ENCODE measurements at places on chromosomes 5 and 9.

GRCh38 chr5:104095527-104095926 is 532.9 kb upstream of the NUDT12 start:
- DNase-seq: no peak

DNA sequence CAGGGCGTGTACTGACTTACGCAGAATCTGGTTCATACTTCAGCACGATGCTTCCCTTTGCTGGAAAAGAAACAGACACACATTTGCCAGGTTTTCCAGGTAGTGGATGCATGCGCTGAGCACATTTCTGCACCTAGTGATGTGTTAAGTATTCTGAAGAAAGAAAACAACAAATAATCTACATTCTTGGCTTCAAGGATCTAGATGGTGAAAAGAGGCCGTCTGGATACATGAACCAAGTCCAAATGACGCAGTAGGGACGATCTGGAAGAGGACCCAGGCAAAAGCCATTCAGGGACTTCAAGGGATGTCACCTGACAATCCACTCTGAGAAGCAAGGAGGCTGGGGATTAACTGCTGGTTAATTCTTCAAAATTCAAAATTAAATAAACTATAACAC is 30.4 kb downstream of the NSUN2 start:
- DNase-seq: no peak

DNA sequence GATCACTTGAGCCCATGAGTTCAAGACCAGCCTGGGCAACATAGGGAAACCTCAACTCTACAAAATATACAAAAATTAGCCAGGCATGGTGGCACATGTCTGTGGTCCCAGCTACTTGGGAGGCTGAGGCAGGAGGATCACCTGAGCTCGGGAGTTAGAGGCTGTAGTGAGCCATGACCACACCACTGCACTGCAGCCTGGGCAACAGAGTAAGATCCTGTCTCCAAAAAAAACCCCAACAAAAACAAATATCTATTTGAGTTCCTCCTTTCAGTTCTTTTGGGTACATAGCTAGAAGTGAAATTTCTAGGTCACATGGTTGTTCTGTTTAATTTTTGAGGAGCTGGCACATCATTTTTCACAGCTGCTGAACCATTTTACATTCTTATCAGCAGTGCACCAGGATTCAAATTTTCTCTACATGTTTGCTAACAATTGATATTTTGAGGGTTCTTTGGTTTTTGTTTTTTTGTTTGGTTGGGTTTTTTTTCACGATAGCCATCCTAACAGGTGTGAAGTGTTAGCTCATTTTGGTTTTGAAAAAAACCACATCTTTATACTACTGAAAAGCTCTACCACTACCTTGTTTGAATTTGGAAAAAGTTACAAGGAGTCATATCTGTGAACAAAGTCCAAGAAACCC is 176.9 kb upstream of the SLC12A2 start:
- DNase-seq: no peak

DNA sequence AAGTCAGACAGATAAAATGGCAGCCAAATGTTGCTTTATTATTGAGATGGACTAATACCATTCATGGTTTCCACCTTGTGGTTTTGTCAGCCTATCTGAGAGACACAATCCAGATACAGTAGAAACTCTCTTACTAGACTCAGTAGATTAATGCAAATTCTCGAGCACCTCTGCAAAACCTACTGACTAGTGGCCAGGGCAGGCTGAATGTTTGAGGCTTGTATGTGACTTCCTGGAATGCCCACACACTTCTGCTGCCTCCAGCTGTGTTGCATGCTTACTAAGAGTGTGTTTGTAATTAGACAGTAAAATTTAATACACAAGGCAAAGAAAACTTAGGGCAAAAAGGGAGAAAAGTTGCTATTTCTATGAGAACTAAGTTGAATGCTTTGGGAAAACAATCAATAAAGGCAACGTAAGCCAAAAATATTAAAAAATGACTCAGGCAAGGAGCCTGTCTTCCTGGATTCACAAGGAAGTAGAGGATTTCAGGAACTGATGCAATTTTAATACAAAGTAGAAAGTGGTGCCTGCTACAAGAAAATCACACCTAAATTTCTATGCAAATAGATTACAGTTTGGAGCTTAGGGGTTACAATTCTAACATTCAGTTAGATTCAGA is 30.2 kb upstream of the CCNG1 start:
- no peak for DNase-seq

DNA sequence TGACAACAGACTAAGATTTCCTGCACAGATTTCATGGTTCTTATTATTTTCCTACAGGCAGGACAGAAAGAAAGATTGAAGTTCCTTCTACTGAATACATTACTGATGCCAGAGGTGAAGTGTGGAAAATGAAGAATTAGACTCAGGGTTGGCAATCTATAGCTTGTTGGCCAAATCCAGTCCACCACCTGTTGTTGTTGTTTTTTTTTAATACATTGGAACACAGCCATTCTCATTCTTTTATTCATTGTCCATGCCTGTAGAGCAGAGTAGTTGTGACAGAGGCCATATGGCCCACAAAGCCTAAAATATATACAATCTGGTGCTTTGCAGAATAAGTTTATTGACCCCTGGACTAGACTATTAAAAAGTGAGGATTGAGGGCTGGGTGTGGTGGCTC is 5.8 kb upstream of the PLPPR1 start:
- DNase-seq: no peak

DNA sequence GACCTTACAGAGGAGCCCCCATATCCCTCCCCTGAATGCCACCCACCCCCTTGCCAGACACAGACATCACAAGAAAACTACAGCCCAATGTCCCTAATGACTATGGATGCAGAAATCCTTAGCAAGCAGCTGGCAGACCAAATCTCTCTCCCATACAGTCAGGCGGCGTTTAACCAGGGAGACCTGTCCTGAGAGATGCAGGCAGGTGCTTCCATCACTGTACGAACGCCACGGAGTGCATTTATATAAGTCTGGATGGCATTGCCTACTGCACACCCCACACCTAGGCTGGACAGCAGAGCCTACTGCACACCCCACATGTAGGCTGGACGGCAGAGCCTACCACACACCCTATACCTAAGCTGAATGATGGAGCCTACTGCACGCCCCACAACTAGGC is 34.4 kb upstream of the SARDH start:
- no peak for DNase-seq

DNA sequence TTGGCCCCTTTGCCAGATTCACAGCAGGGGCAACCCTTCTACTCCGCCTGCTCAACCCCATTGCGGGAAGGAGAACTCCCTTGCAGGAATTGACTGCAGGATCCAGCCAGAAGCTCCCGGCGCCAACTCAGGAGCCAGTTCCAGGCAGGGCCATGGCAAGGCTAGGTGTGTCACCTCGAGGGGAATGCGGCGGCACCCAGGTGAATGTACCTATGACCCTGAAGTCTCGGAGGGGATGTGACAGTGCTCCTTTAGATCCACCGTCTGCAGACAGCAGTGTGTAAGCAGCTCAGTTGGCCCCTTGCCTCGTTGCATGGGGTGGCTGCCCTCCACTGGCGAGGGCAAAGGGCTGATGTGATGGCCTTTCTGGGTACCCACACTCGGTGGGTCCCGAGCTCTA is 606.6 kb downstream of the ELAVL2 start:
- no peak for DNase-seq

DNA sequence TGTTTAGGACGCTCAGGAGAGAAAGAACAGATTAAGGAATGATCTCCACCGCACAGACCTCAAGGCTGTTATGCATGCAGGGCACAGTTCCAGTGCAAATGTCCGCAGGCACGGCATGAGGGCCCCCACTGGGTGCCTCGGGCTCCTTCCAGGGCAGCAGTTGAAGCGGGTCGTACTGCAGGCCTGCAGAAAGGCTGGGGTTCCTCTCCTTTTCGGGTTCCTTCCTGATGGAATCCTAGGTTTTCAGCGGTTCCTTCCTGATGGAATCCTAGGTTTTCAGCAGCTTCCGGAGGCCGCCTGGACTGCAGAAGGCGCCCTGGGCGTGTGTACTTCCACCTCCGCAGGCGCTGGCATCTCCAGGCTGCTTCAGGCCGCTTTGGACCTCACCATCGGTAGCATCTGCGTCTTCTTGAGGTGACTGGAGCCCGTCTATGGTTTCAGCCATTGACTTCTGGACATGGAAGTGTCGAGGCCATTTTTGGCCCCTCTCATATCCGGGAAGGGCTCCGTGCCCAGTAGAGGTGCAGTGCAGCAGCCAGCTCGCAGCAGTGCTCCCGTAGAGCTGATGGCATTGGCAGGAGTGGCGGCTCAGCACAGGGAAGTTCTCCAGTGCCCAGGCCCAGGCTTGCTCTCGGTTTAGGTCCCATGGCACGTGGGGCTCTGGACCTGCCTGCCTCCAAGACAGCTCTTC is 5.6 kb upstream of the MGAT4B start:
- no peak for DNase-seq

- no peak for DNase-seq
Observed at GRCh38 chr9:72274916-72275315, 90.1 kb downstream of the ZFAND5 start.

GRCh38 chr9:111064160-111064837 is 26.0 kb upstream of the LPAR1 start:
- no peak for DNase-seq

- no peak for DNase-seq
Observed at GRCh38 chr5:9722601-9723180, 92.5 kb upstream of the TAS2R1 start.

GRCh38 chr5:59034498-59035186 is 451.8 kb downstream of the RAB3C start:
- no peak for DNase-seq

DNA sequence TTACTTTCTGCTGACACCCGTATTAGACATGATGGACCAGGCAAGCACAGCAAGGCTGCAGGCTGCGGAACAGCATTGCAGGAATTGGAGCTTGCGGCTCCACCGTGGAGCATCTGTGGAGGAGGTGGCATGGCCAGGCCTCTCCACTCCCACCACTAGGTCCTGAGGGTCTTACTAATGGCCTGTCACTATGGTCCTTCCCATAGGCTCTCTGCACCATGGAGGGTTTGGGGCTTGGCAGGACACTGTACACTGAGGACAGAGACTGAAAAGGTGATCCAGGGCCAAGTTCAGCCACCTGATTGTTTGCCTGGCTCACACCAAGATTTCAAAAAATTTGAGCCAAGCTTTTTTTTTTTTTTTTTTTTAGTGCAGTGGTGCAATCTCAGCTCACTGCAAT is 14.3 kb upstream of the ZBTB43 start:
- no peak for DNase-seq

DNA sequence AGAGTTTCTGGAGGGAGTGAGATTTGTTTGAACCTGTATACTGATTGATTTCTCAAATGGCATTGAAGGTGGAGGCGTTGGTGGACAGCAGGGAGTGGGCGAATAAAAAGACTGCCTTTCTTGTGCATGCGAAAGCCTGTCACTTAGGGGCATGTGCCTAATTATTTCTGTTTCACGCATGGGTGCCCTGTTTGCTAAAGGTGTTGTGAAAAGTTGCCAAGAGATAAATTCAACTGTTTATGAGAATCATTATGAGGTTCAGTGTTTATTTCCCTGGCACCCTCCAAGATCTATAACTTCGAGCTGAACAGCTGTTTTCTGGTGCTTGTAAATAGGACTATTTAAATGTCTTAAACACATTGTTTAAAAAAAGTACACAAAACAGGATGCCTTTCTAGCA is 67.4 kb upstream of the DMRTA1 start:
- no peak for DNase-seq

GRCh38 chr5:144378681-144379080 is 208.0 kb downstream of the KCTD16 start:
- no peak for DNase-seq

DNA sequence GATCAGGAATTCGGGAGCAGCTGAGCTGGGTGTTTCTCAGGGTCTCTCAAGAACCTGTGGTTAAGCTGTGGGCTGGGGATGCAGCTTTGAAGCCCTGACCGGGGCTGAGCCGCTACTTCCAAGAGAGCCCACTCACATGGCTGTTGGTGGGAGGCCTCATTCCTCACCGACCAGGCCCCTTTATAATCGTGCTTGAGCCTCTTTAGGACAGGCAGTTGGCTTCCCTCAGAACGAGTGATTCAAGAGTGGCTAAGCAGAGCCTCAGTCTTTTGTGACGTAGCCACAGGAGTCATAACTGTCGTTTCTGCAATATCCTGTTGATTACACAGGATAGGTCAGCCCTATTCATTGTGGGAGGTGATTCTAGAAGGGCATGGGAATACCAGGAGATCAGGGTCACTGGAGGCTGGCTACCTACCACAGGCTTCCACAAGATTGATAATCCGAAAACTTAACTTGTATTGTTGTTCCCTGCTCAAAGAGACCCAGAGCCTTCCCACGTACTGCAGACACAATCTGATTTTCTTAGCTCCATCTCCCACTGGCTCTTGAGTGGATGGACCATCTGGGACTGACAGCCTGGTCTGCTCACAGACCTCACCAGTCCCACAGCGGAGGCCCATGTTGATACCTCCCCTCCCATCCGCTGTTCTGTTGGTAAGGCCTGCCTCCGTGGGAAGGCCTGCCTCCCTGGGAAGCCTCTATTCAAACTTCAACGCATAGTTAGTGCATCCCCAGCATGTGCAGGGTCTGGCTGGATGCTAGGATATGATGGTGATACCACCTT is 3.0 kb upstream of the ERGIC1 start:
- no peak for DNase-seq

DNA sequence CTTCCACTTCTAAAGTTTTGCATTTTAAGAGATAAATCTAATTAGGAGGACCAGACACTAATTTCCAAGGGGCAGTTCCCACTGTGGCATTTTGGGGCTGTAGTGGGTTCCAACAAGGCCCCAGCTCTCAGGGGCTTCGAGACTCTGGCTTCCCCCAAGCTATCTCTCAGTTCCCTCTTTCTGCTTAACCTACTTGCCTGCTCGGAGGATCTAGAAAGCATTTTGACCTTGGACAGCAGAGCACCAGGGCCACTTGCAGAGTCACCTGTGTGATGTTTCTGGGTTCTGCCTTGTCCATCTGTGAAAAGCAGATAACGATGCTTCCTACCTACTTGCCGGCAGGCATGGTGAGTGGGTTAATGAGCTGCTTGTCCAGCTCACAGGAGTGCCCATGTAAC is 175.4 kb downstream of the MED10 start:
- no peak for DNase-seq

DNA sequence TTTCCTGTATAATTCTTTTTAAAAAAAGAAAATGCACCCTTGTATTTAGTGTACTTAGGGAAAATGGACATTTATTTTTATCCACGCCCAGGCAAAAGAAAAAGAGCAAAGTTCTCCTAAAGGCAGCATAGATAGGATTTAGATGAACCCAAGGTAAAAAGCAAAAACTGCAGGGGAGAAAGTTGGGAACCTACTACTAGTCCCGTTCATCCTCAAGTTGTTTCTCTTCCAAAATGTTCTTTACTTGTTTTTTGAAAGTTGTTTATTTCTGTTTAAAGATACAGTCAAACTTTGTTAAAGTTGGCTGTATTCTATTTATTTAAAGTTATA is 9.8 kb downstream of the RUSC2 start:
- DNase-seq: no peak

- DNase-seq: no peak
Observed at GRCh38 chr5:173825215-173825865, 62.8 kb upstream of the CPEB4 start.

GRCh38 chr5:24110004-24110615 is 534.7 kb downstream of the CDH10 start:
- no peak for DNase-seq
